Brain microvascular endothelial cell (primary cell): ENCODE measurements at places on chromosomes 3 and 15.

DNA sequence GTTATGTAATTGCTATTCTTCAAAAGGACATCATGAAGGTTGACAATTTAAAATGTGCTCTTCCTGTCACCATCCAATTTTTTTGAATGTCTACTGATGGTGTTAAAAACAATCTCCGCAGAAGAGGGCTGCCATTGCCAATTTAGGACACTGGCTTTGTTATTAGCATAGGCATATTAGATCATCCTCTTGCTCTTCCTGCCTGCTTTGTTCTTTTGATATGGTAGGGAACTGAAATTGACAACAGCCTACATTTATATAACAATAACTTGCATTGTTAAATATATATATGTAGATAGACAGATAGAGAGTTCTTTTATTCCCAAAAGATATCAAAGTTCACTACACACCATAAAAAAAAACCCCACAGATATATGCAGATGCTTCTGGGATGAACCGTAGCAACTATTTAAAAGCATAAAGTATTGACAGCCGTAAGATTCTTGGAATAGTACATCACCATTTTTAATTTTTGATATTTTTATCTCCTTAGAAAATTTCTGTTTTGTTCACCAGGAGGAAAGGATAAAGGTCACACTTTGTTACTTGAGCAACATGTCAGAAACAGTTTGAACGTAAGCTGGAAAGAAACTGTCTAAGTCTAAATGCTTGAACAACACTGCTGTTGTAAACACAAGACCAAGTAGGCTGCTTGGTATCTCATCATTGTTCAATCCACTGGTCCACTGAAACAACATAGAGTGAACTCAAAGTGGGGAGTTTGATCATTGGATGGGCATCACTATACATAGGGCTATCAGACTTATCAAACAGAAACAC is 66.5 kb downstream of the MDFIC2 start:
- DNase-seq = no peak

DNA sequence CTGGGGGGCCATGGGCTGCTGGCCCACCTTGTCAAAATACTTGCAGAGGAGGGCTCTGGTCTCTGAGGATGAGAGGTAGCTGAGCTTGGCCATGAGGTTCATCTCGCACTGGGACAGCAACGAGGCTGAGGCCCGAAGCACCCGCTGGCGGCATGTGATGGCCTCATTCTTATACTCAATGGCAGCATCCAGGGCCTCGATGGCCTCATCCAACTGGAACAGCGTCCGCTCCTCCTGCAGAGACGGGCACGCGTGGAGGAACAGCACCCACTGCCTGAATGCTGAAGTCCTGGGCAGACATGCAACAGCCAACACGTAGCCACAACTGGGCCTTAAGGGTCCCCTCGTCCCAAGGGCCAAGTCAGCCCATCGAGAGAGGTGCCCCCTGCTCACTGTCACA is 25.0 kb downstream of the KIF7 start:
- no peak for DNase-seq

- no peak for DNase-seq
Measured at GRCh38 chr15:70375586-70375985, 277.9 kb upstream of the TLE3 start.

DNA sequence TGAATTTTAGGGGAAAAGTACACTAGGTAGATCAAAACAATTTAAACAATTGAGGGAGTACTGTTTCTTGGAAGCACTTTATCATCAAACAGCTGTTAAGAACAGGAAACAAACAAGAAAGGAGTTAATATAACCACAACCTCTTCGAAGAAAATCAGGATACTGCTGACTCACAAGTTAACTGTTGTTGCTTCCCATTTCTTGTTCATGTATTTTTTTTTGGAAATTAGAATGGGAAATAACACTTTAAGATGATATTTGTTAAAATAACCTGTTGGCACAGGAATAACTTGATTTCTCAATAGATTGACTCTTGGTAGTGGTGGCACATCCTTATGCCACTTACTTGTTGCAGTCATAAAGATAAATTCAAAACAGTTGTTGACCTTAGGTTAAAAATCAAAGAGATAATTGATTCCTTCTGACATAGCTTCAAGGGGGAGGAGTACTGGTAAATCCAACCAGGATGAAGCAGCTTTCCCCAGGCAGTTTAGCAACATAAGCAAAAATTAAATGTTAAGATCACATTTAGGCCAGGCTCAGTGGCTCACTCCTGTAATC is 3.3 kb downstream of the BNIP2 start:
- no peak for DNase-seq

DNA sequence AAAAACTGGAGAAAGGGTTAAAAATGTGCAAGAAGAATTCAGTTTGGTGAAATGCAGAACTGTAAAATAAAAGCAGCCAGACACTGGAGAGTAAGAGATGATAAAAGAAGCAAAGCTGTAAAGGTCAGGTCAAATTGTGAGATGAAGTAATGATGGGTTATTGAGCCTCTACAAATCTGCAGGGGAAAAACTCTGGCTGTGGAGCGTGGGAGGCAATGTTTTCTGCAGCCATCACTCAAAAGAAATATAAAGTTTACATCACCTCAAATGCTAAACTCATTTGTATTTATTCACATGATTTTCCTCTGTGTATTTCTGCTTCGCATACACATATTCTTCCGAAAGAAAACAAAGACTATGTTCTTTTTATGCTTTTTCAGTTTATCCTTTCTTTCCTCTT is 158.8 kb upstream of the GPR149 start:
- no peak for DNase-seq

DNA sequence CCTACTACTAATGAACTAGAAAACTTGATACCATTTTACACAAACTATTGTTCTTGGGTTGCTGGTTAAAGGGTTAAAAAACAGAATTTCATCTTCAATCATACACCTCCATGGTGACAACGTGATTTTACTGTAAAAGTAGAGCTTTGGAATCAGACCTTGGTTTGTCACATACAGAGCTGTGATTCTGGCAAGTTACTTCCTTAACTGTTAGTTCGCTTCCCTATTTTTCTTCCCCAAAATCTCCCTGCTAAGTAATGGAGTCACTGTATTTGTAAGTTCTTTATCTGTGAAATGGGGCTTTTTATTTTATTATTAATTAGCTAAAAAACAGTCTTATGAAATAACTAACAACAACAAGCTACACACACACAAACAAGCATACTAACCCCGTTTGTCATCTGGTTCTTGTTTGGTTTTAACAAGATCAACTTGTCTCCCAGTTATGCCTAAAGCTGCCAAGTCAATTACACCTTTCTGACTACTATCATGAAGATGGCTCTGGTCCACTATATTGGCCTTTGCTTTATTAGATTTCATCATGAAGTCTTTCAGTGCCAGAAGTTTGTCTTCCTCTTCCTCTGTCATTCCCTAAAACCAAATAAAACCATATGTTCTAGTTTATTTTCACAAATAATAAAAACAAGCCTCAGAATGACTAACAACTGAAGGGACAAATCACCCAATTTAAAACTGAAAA is 38.6 kb downstream of the PIK3R4 start:
- DNase-seq = no peak

GRCh38 chr15:65189102-65189740 is 4.1 kb upstream of the CLPX start:
- DNase-seq = peak; percentile 60

DNA sequence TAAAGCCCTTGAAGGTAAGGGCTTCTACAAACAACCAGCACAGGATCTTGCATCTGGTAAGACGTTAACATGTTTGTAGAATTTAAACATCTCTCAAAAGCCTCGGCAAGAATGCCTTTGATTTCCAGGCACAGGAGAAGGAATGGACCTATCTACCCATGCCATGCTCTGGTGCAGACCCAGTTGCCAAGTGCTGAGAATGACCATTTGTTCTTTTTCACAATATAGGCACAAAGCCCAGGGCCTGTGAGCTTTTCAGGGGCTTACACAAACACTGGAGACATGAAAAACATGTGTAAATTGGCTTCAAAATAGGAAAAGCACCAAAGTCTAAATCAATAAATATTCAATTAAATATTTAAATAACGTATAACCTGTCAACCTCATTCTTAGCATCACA is 266.9 kb upstream of the TTC14 start:
- no peak for DNase-seq

DNA sequence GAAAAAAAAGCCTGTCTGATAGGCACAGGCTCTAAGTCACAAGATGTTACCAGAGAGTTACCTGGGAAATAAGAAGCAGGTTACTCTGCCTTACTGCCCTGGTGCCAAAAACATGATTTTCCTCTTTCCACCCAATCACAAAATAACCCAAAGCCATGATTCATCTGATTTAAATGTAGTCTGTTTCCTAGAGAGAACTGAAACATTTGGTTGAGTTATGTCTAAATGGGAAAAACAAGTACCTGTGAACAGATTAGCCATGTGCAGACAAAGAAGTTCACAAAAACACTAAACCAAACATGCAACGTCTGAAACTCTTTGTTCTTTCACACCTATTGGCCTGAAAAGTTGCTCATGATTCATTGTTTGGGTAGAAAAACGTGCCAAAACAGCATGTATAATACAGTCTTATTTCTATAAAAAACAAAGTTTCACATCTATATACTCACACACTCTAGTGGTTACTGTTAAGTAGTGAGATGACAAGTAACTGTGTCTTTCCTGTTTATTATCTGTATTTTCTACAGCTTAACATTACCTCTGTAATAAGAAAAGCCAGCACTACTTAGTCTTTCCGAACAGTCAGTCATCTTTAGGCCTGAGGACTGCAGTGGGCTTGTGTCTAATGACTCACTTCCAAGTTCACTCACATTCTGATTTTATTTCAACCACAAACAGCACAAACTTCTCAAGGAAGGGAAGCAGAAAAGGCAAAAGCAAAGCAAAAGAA is 30.2 kb downstream of the FAM174B start:
- DNase-seq = peak; percentile 81

DNA sequence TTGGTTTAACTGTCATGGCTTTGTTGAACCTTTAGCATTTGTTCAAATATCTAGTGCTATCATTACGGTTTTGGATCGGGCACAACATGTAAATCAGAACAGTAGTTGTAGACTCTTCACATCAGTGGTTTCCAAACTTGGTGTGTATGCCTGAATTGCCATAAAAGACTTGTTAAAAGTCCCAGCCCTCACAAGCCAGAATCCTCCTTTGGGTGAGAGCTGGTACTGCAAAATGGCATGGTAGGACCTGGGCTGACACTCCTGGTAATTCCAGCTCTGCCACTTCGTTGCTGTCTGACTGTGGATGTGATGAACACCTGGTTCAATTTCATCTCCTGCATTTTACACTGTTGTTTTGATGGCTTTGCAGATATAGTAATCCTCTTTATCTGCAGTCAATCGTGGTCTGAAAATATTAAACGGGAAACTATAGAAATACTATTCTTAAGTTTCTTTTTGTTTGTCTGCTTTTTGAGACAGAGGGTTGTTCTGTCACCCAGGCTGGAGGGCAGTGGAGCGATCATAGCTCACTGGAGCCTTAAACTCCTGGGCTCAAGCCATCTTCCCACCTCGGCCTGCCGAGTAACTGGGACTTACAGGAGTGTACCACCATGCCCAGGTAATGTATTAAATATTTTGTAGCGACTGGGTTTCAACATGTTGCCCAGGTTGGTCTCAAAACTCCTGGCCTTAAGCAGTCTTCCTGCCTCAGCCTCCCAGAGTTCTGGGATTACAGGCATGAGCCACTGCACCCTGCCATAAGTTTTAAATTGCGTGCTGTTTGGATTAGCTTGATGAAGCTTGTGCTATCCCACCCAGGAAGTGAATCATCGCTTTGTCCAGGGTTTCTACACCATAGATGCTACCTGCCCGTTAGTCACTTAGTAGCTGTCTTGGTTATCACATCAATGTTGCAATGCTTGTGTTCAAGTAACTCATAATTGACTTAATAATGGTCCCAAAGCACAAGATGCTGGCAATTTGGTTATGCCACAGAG is 61.6 kb downstream of the RAB7A start:
- DNase-seq = peak; percentile 69

- no peak for DNase-seq
Measured at GRCh38 chr3:16528106-16528505, 14.6 kb upstream of the RFTN1 start.

GRCh38 chr3:69772152-69772867 is 33.0 kb downstream of the MITF start:
- no peak for DNase-seq

- peak; percentile 55 for DNase-seq
Measured at GRCh38 chr3:33401781-33402180, 38.4 kb downstream of the UBP1 start.

DNA sequence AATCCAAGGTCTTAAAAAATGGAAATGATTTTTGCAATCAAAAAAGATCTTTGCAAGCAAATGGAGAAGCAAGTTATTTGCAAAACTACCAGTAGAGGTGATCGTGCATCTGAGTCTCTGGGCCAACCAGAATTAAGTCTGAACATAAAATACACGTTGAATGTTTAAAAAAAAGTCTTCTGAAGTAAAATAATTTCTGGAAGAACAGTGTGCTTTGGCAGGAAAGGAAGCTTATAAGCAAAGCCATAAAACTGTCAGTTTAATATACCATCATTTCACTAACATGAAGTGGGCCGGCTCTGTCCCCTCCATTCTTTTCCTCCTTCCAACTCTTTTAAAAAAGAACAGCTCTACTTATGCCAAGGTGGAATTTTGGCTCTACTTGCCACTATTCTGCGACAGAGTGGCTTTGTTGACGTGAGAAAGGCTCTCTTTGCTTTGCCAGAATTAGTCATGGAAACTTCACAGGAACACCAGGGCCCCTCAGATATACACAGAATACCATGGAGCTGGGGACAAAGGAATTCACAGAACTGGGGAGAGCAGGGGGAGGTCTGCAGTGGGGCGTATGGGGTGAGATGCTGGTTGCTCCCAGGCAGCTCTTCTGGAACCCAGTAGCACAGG is 29.8 kb downstream of the FSTL1 start:
- DNase-seq = peak; percentile 35

- DNase-seq = no peak
Measured at GRCh38 chr3:47423548-47424145, 42.8 kb downstream of the PTPN23 start.

DNA sequence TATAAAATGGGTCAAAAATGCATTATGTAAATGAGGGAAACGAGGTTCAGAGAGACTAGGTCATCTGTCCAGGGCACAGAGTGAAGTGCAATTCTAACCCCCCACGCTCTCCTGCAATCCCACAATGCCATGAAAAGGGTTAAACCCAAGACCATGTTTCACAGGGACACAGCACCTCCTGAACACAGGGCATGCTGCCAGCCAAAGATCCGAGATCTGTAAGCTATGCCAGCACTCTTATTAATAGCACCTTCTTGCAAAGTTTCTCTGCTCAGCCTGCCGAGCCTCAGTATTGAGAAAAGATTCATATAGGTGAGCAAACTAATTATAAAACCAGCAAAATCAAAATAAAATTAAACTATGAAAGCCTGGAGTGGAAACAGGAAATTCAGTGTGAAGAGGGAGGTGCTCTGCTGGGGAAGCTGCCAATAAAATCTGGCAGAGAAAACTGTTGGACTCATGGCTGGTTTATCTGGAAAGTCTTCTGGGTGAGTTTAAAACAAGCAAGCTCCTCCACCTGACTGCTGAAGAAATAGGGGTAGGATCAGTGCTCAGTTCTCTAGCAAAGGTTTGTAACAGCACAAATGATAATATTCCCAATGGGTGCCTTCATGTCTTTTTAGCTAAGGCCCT is 50.3 kb downstream of the LRIG1 start:
- DNase-seq = no peak

DNA sequence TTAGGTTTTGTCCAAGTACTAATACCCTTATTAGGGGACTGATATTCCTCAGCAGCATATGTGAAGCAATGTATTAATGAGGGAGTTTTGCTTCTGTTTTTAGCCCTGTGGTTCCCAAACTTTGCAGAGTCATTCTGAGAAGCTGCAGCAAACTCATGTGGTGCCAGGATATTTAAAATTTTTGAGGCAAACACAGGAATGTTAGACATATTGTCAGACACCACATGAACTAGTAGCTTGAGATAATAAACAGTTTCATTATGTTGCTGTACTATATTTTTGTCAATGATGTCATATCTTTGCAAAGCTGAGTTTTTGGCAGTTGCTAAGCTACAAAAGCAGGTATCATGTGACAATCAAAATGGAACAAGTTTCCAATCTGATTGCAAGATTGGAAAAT is 36.6 kb downstream of the ATP6V1A start:
- DNase-seq = peak; percentile 92
